ENCODE measurements at places on chromosomes 12 and 14.

- no peak for DNase-seq
Measured at GRCh38 chr12:56951582-56952339, 5.6 kb downstream of the RDH16 start.

- DNase-seq, result no peak
Measured at GRCh38 chr14:52094546-52095271, 25.9 kb upstream of the NID2 start.

DNA sequence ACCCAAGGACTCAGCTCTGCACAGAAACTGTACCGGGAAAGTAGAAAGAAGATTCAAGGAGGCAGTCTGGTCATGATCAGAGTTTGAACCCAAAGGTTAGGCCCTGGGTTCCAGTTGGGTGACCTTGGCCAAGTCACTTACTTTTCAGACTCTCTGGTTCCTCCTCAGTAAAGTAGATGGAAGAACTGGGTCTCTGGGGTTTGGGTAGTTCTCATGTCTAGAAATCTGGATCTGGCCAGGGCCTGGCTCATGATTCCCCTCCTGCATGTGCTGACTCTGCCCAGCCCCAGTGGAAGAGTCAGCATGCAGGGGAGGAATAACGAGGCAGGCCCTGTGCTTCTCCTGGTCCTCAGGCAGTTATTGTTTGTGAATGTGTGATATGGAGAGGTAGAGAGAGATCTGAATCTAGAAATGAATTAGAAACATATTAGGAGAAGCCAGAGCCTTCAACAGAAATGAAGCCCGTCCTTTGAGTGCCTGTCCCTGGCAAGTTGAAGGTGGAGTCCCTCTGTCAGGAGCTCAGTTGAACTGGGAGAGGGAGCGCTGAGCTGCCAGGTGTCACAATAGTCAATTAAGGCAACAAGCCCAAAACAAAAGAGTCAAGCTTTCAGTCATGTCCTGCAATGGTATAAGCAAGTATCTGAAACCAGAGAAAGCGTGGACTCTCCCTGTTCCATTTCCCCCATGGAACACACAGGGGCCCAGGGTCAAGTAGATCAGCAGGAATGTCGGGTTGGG, 131.3 kb upstream of the HIF1A start:
- no peak for DNase-seq

DNA sequence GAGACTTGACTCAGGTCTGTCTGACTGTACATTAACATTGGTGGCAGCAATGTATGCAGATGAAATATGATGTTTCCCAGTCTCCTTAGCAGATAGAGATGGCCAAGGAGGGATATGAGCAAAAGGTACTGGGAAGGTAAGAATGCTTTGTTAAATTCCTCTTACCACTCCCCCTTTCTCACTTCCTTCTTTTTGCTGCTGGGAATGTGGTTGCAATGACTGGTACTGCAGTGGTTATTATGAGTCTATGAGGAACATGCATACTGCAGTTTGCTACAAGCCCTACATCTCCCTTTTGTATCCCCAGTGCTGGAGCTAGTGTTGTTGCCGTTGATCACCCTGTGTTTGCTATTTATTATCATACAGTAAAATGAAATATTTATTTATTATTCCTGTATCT, 35.9 kb downstream of the ALDH1L2 start:
- DNase-seq, result no peak

DNA sequence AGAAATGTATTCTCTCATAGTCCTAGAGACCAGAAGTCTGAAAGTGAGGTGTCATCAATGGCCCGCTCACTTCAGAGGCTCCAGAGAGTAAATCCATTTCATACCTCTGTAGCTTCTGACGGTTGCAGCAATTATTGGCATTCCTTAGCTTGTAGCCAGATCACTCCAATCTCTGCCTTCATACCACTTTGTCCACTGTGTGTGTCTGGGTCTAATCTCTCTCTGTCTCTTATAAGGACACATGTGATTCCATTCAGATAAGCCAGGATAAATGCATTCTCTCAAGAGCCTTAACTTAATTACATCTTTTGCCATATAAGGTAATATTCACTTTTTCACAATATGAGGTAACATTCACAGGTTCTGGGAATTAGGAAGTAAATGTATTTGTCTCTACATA, 365.7 kb downstream of the GXYLT1 start:
- DNase-seq, result no peak

GRCh38 chr14:98230411-98230810, 1041.6 kb downstream of the BCL11B start:
- no peak for DNase-seq

DNA sequence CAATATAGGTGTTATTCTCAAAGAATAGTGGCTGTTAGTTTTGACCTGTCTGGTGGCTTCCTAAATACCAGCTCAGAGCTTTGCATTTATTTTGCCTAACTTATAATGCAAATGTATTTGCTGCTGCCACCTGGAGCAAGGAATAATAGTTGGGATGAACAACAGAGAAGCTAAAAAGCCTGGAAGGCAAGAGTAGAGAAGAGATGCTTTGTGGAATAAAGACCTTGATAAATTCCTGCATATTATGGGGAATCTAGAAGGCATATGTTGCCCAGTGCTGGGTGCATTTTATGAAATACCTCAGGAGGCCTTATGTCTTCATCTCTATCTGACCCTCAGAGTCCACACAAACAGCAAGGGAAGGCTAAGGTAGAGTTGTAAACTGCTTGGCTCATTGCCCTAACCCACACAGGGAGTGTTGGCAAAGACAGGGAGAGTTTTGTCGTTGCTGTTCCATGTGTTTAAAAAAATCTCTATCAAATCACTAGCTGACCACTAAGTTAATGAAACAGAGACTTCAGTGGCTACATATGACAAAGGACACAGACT, 53.7 kb upstream of the SCAF11 start:
- no peak for DNase-seq

GRCh38 chr12:5185435-5186069, 141.9 kb downstream of the KCNA5 start:
- no peak for DNase-seq

- DNase-seq, result no peak
Measured at GRCh38 chr14:28603606-28604005, 163.0 kb upstream of the FOXG1 start.

DNA sequence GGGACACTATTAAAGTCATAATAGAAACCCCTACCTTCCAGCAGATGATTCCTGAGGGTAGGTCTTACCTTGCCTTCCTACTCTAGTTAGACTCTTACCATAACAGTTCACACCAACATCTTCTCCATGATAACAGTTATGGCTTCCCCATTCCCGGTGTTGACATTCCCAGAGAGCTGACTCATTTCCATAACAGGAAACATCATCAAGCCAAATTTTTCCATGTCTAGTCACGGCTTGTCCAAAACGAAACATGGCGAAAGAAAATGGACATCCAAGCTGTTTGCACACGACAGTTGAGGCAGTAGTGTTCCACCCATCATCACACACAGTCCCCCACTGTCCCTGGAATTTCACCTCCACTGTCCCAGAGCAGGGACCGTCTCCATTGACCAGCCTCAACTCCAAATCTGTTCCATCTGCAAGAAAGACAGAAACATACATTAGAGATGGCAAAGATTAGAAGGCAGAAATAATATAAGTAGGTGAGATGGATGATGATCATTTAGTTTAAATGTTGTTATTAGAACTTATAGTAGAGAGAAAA, 10.6 kb downstream of the CD163L1 start:
- DNase-seq, result no peak

DNA sequence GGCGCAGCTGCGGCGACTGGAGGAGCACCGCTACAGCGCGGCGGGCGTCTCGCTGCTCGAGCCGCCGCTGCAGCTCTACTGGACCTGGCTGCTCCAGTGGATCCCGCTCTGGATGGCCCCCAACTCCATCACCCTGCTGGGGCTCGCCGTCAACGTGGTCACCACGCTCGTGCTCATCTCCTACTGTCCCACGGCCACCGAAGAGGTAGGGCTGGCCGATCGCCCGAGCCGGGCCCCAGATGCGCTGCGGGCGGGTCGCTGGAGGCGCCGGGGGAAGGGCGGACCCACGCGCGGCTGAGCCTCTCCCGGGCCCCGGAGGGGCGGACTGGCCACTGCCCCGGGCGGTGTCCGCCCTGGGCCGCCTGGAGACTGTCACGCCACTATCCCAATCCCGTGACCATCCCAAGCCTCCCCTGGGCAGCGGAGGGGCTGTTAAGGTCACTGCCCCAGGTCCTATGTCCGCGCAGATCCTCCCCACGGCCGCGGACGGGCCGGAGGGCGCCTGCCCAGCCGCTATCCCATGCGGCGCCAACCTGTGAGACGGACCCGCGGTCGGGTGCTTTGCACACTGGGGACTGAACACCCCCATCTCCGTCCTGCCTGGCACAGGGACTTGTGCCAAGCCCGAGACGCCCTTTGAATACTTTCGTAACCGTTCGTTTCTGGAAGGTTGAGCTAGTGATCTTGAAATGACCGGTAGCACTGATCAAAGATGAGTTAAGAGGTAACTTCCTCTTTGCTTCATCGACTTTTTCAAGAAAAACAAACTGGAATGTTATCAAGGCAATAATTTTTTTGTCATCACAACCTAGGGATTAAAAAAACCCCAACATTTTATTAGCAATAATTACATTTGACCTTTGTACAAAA, 725 bp downstream of the CHPT1 start:
- DNase-seq, result peak; percentile 62

DNA sequence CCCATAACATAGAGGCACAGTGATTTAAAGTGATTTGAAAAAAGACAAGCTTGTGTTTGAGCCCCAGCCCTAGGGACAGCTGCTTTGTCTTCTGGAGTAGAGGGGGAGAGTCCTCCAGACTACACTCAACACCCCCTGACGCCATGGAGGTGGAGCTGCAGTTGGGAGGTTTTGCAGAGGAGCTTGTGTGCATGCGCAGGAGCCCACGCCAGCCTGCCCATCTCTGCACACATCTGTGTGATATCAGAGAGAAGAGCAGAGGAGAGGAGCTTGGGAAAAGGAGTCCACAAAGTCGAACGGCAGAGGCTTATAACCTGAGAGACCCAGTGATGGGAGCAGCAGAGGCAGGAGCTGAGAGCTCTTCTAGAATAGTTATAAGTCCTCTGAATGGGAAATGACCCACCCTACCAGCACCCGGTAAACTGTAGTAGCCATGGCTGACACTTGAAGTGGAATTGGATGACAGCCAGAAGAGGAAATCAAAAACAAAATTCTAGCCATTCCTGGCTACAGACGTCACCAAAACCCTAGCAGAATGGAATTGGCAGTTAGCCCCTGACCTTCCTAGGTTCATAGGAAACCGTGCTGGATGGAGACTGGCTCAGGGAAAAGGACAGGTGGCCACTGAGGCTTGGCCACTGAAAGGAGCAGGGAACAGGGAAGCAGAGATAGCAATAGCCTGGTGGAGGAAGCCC, 185.1 kb upstream of the VASH1 start:
- DNase-seq, result peak; percentile 84

DNA sequence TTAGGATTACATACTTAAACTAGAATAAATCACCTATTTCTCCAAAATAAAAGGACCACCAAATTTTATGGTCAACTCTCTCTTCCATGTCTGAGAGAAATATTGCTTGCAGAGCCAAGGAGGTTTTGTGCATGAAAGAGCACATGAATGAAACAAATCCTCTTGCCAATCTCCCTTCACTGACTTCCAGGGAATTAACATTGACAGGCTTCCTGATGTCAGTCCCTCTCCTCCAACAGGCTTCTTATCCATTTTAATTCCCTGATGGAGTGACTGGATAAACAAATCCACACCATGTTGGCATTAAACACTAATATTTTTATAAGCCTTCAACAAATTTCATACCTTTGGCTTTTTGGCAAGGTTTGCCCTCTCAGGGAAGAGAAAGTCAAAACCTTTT, 45.3 kb upstream of the CNTN1 start:
- DNase-seq, result no peak

Measured in DMS79 treated with DMSO at 0.1 percent for 48 hours (cell line).